ENCODE measurements at places on chromosomes 12 and 14.

DNA sequence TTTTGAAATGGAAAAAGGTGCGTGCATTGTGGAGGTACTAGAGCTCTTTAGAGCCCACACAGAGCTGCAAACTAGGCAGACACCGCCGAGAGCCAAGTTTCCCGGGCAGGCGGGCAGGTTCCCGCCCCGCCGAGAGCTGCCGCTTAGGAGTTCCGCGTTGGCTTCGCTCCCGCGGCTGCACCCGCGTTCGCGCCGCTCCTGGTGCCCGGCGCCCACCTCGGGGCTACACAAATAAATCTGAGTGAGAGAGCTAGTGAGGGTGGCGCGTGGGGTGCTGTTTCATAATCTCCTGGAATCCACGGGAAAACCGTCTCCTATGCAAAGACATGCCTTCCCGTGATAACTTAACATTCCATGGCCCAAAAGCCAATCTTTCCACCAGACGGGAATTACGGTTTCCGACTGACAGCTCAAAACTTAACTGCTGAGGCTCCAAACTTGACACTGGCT lies 645 bp downstream of the KITLG start:
- no peak for DNase-seq

- no peak for DNase-seq
Observed at GRCh38 chr12:58206876-58207275, 265.5 kb downstream of the ATP23 start.

GRCh38 chr12:112946236-112947000 lies 8.1 kb downstream of the OAS3 start:
- no peak for DNase-seq

GRCh38 chr12:98408681-98409080 lies 106.7 kb upstream of the TMPO start:
- DNase-seq = no peak

Data from D721Med (cell line).